ENCODE measurements at places on chromosomes 2 and 18.

- no peak for DNase-seq
Measured at GRCh38 chr2:36964496-36965058, 1.8 kb downstream of the STRN start.

DNA sequence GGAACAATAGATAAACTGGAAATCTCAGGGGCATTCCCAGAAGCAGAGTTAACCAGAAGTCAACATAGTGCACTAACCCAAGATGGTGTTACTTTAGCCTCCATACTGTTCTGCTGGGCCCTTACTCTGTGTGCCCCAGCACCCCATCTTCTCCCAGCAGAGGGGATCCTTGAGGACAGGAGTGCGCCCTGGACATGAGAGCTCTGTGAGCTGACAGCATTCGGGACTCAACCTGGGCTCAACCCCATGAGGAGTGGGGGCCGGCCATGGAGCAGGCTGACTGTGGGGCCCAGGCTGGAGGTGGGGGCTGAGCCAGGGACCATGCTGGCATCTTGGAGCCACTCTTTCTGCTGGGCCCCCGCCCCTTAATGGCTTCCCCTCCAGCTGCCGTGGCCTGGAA, 156.3 kb upstream of the HS6ST1 start:
- DNase-seq, result no peak

GRCh38 chr2:187615364-187615763, 61.1 kb upstream of the TFPI start:
- DNase-seq, result peak; percentile 37

GRCh38 chr2:183927406-183928325, 670.7 kb upstream of the ZNF804A start:
- peak; percentile 90 for DNase-seq

GRCh38 chr2:26630235-26630634, 10.9 kb downstream of the CIB4 start:
- no peak for DNase-seq

- DNase-seq, result no peak
Measured at GRCh38 chr2:42492691-42493467, 903 bp downstream of the KCNG3 start.

GRCh38 chr18:54830866-54831265, 2.6 kb downstream of the RAB27B start:
- peak; percentile 54 for DNase-seq

DNA sequence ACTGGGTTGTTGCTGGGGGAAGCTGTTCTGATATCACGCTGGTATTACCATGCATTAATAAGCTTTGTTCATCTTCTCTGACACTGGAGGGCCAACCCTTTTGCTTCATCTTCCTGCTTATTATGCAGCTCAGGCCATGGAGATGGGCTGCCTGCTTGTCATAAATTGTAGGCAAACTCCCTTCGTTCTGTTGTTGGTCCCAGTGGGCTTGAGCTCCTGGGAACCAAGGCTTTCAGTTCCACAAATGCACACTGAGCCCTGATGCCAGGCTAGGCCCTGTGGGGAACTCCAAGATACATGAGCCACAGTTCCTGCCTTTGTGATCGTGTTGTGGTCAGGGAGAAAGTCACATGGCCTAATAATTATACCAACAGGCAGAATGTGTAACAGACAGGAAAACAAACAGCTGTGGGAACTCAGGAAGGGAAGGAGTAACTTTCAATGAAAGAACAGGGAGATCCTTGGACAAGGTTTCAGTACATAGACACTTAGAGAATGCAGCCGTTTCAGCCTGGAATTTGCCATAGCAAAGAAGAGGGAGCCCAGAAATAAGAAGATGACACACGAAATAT, 49.0 kb upstream of the BCL2L11 start:
- DNase-seq, result peak; percentile 90

DNA sequence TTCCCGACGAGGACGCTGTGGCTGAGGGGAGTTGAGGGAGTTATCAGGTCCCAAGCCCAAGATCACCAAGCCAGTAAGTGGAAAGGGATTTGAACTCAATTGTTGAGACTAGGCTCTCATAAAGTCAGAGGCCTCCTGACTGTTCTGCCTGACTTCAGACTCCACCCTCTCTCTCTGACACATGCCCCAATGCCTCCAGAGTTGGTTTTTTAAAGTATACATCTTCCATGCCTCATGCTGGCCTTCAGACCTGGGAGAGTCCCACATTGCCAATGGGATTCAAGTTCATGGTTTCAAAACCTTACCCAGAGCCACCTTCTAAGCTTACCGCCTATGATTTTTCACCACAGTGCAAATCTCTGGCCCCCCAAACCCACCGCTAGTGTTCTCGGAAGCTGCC, 100.8 kb downstream of the RTN4 start:
- no peak for DNase-seq

- DNase-seq, result no peak
Measured at GRCh38 chr2:141058556-141058955, 1072.3 kb downstream of the LRP1B start.

DNA sequence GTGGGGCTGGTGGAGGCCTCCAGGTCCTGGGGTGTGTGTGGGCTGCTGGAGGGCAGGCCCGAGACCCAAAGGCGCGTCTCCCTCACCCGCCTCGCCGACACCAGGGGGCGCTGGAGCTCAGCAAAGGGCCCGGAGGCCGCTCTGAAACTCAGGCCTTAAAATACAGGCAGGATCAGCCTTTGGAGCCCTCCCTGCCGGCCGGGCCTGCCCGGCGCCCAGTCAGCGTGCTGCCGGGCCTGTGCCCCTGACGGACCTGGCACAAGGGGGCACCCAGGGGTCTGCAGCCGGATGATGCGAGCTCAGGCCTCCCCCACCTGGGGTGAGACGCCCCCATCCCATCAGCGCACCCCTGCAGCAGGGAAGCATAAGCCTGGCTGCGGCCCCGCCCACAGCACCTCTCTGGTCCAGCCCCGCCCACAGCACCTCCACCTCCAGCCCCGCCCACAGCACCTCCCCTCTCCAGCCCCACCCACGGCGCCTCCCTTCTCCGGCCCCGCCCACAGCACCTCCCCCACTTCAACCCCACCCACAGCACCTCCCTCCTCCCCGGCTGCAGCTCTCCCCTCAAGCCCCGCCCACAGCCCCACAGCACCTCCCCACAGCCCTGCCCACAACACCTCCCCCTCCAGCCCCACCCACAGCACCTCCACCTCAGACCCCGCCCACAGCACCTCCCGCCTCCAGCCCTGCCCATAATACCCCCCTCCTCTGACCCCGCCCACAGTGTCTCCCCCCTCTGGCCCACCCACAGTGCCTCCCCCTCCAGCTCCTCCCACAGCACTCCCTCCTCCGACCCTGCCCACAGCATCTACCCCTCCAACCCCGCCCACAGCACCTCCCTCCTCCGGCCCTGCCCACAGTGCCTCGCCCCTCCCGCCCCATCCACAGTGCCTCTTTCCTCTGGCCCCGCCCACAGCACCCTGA, 92.8 kb upstream of the OTOS start:
- DNase-seq, result peak; percentile 61

DNA sequence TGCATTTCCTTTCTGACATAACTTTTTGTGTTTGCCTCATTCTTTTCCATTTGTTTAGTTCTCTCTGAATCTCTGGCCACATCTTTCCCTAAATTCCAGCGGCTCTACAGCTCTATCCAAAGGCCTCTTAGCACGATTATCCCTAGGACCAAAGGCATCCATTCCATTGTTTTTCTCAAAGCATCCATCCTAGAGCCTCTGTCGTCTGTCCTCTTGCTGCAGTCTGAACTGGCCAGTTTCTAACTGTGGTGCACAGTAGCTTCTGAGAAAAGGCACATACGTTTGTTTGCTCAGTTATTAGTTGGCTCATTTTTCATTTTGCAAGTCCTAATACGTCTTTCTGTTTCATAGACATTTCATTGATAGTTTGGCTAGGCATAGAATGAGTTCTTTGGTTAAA, 45.7 kb upstream of the TCF7L1 start:
- no peak for DNase-seq

GRCh38 chr2:134175834-134176233, 78.0 kb upstream of the MGAT5 start:
- no peak for DNase-seq

DNA sequence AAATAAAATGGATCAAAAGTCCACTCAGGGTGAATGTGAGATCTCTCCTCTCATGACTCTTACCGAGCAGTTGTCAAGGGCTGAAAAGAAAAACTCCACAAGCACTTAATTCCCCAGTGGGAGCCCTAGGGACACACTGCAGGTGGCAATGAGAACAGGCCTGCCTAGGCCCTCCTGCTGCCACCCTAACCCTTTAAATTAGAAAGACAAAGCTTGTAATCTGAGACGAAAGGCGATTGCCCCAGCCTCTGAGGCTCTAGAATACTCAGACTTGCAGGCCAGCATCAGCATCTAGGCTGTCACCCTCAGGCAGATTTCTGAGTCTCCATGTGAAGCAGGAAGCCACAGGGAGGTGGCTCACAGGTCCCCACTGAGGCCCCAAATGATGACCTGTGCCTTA, 457.0 kb upstream of the MYT1L start:
- no peak for DNase-seq

DNA sequence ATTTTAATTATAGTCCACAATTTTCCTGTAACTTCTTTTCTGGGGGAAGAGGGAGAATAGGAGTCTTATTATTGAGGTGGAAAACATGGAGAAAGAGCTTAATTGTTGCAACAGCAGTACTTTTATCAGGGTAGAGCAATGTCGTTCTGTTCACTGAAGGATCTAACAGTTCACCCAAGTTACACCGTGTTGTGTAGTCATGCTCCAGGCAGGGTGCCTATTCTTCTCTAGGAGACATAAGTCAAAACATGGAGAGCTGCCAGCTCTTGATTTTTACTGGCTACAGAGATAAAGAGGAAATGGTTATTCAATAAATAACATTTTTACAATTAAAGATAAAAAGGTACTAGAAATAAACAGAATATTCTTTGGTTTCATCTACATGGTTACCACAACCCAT, 594.3 kb upstream of the NETO1 start:
- peak; percentile 74 for DNase-seq

DNA sequence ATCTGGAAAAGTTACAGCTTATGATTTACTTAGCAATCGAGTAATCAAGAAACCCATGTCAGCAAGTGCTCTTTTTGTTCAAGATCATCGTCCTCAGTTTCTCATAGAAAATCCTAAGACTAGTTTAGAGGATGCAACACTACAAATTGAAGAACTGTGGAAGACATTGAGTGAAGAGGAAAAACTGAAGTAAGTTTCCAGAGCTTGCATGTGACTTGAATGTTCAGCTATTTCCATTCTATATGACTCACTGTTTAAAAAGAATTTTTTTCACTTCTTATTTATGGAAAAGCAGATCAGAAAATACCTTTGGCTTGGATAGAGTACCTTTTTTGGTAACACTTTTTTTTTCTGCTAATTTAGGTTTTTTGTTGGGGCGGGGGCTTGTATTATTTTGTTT, 70.7 kb downstream of the PMS1 start:
- no peak for DNase-seq

- DNase-seq, result no peak
Measured at GRCh38 chr18:50372743-50373142, 2.1 kb upstream of the SKA1 start.

GRCh38 chr2:232315049-232315922, 63.3 kb upstream of the ALPP start:
- DNase-seq, result peak; percentile 90

GRCh38 chr2:109508556-109508955, 105.2 kb downstream of the SEPTIN10 start:
- DNase-seq, result no peak

GRCh38 chr2:55609938-55610578, 7.4 kb downstream of the PPP4R3B start:
- DNase-seq, result no peak

Measured in amniotic epithelial cell (primary cell).